ENCODE measurements at places on chromosomes 13 and 19.

DNA sequence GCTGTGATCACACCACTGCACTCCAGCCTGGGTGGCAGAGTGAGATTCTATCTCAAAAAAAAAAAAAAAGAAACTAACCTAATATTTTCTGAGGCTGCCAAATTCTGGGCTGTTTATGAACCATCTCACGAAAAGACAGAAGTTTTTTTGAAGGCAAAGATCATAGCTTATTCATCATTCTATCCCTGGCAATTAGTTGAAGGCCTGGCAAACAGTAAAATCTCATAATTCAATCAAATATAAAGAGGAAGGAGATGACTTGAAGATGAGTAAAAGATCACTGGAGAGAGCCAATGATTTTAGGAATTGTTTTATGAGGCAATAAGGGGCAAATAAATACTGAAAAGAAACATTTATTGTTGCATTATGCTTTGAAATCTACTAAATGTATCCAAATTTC is 216.5 kb downstream of the DCLK1 start:
- no peak for DNase-seq

GRCh38 chr13:95956589-95957148 is 96.5 kb downstream of the UGGT2 start:
- no peak for DNase-seq

- DNase-seq = no peak
These were observed 5.9 kb upstream of the RUBCNL start for GRCh38 chr13:46392967-46393366.

DNA sequence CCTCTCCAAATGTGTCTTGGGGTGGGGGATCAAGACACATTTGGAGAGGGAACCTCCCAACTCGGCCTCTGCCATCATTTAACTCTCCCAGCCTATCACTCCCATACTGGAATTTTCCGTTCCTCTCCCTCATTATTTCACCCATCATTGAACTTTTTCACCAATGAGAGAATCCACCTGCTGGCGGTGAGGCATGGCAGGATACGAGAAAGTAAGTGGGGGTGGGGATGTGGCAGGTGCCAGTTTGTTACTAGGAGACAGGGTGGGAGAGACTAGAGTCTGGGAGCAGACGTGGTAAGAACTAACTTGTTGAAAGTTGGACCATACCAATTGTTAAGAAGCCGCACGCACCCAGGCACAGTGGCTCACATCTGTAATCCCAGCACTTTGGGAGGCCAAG is 6.9 kb downstream of the GIPR start:
- DNase-seq = no peak

GRCh38 chr19:47351548-47351947 is 2.4 kb downstream of the DHX34 start:
- no peak for DNase-seq

Measured in stimulated activated CD4-positive, alpha-beta T cell treated with anti-CD3 and anti-CD28 coated beads, Interleukin-4, amount 100 ng/mL, for 24 hours (primary cell).